Stimulated activated CD4-positive, alpha-beta T cell treated with anti-CD3 and anti-CD28 coated beads, Interleukin-4, amount 100 ng/mL, for 24 hours (primary cell): ENCODE measurements at places on chromosomes 16 and 17.

DNA sequence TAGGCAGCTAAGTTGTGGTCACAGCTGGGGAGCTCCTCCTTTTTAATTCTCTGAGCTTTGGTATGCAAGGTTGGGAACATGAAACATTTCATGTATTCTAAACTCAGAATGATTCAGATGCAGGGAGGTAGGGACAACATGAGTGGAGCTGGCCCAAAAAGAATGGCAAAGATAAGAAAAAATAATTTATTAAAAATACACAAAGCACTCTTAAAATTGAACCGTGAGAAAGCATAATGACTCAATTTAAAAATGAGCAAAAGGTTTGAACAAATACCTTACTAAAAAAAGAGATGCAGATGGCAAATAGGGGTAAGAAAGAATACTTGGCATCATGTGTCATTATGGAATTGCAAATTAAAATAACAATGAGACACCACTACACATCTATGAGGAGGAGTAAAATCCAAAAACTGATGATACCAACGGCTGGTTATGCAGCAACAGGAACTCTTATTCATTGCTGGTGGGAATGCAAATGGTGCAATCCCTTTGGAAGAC, 175.6 kb upstream of the IRX3 start:
- DNase-seq, result no peak

DNA sequence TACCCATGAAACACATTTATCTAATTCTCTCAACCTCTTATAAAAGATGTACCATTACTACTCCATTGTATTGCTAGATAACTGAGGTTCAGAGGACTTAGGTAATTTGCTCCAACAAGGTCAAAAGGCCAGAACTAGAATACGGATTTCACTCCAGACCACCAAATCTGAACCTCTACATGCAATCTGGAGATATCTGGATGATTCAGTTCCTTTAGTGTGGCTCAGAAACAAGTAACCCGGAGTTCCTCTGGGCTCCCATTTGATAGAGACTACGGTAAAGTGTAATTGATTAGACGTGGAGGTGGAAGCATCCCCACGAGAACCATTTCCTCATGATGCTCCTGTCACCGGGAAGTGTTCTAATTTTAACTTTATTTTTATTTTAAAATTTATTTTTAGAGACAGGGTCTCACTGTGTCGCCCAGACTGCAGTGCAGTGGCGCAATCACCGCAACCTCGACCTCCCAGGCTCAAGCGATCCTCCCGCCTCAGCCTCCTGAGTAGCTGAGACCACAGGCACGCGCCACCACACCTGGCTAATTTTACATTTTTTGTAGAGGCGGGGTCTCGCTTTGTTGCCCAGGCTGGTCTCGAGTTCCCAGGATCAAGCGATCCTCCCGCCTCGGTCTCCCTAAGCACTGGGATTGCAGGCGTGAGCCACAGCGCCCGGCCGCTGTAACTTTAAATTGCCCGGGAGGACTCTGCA, 608 bp upstream of the COX10 start:
- DNase-seq, result no peak

DNA sequence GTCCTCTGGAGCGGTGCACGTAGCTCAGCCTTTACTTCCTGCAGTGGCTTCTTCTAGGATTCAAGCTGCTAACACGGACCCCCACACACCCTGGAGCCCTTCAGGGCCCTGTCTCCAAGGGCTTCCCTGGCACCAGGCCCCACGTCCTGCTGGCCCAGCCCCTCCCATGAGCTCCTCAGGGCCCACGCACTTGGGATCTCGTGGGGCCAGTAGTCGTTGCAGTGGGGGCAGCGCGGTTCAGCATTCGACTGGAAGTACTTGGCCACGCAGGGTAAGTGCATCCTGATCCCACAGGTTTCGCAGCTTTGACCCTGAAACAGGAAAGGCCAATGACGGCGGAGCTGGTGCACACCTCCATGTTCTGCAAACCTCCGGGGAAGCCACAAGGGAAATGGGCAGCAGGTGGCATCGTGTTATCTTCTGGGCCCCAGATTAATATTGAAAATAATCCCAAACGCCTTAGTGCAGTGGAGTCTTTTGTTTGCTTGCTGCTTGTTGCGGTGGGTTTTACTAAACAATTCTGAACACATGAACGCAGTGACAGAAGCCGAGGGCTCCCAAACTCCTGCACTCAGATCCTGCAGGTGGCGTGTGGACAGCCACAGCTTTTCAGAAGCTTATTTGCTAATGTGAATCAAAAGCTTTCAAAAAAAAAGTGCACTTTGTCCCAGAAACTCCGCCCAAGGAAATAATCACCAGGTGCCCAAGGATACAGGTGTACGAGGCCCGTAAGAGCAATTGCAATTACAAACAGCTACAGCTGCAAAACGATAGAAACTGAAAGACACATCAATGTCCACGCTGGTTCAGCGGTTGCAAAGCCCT, 22.4 kb downstream of the KDM8 start:
- DNase-seq, result no peak

GRCh38 chr17:11285946-11286345, 44.9 kb downstream of the SHISA6 start:
- DNase-seq, result no peak

- no peak for DNase-seq
These were observed 134.4 kb downstream of the COPRS start for GRCh38 chr17:31724619-31725018.

GRCh38 chr16:64866021-64866420, 255.8 kb downstream of the CDH11 start:
- DNase-seq, result no peak

DNA sequence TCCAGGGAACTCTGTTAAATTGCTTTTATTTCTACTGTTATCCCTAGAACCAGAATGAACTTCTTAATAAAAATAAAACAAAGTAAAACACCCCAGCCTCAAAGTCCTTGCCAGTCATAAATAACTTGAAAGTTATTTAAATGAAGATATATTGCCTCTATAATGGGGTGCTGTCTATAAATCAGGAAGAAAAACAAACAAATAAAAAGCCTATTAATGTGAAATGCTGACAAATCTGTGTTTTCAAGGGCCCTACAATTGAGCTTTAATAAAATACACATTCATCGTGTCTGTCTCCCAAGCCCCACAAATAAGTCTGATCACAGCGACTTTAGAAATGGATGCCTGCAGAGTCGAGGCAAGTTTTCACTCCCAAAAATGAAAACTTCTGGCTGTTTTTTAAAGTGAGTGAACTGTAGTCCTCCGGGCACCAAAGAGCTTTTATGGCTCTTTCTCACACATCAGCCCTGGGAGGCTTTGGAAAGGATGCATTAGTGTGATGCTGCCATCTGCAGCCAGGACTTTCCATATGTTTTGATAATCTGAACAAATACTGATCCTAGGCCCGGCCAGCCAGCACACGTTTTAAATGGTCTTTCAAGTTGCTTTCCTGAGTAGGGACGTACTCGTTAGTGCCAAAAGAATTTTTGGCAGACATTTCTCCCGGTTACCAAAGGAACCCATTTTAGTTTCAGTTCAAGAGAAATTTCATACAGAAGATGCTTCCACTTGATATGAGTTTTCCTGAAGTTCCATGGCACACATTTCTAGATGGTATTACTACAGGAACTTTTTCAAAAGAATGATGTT, 16.3 kb downstream of the NACA2 start:
- DNase-seq, result no peak

DNA sequence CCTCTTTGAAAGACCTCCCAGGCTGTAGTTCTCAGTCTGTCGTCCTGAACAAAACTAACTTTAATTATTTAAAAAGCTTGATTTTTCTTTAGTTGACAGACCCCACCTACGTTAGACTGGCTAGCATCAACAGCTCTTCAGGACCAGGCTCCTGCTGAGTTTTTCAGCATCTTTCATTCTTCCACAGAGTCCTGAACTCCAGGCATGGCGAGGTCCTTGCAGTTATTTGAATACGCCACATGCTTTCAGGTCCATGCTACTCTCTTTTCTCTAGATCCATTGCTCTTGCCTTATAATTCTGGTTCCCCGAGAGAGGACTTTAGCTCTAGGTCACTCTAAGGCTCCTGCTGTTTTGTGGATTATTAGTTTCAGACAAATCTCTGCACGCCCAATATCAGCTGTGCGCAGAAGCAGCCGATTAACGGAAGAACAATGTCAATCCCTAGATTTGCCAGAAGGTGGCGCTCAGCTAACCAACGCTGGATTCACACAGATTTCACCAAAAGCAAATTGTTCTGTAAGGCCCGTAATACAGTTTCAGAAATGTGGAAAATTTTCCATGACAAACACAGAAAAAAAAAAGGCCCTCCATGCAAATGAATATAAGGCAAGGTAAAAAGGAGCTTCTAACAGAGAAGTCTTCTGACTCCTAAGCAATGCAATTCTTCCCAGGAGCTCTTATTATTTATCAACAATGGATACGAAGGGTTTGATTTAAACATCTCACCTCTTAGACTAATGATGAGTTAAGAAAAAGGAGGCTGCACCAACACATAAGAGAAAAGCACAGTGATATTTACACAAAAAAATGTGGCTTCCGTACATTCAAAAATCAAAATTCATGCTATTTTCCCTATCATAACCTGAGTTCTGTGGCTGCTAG, 33.5 kb upstream of the BCO1 start:
- peak; percentile 47 for DNase-seq

GRCh38 chr16:1465567-1465915, 9.3 kb downstream of the CLCN7 start:
- no peak for DNase-seq

DNA sequence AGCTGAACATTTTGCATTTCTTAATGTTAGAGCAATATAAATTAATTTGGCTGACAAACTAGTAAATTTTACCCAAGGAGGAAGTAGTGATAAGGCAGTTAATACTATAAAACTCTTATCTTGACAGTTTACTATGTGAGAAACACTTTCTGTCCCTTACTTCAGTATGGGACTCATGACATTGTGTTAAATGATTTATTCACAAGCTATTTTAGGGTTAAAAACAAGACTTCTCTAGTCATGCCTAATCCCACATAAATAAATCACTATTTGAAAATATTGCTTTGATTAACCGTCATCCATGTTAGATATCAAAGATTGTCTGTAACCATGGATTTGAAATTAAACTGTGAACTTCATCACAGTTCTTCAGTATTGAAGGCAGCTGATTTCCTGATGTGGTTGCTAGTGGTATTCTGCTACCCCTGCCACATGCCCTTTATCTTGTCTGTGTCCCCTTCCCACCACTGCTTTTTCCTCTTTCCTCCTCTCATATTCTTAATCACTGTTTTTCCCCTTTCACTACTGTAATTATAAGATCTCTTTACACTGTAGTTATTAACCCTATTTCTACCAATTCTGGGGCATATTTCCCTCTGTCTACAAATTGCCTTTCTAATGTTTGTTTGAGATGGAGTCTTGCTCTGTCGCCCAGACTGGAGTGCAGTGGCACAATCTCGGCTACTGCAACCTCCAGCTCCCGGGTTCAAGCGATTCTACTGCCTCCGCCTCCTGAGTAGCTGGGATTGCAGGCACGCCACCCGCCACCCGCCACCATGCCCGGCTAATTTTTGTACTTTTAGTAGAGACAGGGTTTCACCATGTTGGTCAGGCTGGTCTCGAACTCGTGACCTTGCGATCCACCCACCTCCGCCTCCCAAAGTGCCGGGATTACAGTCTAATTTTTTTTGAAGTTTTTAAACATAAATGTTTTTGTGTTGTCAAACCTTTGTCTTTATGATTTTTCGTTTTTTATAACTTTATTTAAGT, 95.6 kb downstream of the STXBP4 start:
- DNase-seq, result no peak

- no peak for DNase-seq
These were observed 19.8 kb downstream of the ACSF2 start for GRCh38 chr17:50445730-50446325.

DNA sequence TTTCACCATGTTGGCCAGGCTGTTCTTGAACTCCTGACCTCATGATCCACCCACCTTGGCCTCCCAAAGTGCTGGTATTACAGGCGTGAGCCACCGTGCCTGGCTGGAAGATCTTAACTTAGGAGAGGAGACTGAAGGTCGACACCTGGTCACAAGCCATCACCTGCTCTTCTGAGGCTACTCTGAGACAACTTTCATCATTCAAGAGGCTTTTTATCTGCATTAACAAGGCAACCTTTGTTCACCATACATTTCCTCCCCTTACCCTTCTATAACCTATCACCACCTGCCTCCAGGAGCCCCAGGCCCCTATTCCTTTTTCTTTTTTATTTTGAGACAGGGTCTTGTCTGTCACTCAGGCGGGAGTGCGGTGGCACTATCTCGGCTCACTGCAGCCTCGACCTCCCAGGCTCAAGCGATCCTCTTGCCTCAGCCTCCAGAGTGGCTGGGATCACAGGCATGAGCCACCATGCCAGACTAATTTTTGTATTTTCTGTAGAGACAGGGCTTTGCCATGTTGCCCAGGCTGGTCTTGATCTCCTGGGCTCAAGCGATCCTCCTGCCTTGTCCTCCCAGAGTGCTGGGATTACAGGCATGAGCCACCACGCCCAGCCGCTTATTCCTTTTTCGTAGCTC, 6.2 kb downstream of the LITAF start:
- no peak for DNase-seq

DNA sequence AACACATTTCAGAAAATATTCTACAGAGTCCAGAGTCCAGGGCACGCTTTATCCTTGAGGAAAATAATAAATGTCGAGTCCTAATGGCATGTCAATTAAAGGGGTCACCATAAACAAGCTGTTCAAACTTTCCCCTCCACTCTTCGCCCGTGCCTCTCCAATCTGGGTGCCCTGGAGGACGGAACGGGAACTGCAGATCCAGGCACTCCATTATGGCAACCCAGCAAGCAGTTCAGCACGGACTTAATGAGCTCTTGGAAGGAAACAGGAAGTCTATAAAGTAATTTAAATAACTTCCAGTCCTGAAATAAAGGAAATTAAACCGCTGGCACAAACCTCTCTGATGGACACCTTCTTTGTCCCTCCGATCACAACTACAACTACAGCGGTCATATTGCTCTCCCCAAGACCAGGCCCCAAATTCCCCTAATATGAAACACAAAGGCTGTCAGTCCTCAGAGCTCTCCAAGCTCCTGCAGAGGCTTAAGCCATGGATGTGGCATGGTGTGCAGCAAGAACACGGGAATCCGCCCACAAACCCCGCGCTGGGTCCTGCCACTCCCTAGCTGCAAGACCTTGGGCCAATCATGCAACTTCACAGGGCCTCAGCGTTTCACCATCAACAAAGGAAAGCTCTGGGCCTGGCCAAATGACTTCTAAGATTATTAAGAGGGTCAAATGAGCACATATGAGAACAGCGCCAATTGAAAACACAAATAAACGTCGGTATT, 52.6 kb downstream of the ZFHX3 start:
- no peak for DNase-seq

GRCh38 chr17:7704601-7705268, at the start of gene EFNB3:
TSS of gene EFNB3 (plus strand) at chr17:7705202. CDS start at chr17:7705599, 397 bp downstream.
- no peak for DNase-seq

GRCh38 chr16:82152641-82153112, 17.3 kb downstream of the MPHOSPH6 start:
- no peak for DNase-seq
